ENCODE measurements at places on chromosomes 13 and 19.

DNA sequence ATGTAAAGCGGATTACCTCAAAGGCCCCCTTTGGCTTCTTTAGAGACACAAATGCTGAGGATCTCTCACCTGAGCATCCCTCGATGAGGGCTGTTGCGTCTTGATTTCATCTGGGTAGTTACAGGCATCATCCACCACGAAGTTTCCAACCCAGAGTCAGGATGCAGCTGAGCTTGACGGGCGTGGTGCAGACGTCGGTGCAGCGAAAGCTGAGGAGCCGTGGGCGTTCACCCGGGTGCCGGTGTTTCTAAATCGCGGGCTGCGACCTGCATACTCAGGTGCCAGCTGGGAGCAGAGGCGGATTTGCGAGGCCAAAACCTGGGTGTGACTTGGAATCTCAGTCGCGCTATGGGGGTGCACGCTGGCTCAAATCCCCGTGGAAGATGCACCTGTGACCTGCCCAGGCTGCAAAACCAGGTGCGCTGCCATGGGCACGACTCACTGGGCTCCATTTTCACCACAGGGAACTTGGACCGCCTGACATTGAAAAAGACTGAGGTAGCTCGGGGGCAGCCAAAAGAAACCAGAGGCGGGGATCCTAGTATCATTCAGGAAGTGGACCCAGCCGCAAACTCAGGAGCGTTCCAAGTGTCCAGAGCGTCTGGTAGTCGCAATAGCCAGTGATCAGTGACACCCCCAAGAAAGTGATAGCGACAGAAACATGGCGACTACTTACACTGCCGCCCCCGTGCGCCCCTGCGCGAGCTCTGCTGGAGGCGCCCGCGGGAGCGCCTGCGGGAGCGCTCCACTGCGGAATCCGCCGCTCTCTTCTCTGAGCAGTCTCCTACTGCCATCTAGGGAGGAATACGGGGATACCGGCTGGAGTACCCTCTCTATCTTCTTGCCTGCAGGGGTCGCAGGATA is 36.4 kb upstream of the IGFL4 start:
- peaks cover 9% of the 10 kb centered on the region for H3K4me1 ChIP-seq
- peaks cover 5% of the 10 kb centered on the region for H3K36me3 ChIP-seq
- H3K27ac ChIP-seq, result peak overlapping the region; percentile 87

DNA sequence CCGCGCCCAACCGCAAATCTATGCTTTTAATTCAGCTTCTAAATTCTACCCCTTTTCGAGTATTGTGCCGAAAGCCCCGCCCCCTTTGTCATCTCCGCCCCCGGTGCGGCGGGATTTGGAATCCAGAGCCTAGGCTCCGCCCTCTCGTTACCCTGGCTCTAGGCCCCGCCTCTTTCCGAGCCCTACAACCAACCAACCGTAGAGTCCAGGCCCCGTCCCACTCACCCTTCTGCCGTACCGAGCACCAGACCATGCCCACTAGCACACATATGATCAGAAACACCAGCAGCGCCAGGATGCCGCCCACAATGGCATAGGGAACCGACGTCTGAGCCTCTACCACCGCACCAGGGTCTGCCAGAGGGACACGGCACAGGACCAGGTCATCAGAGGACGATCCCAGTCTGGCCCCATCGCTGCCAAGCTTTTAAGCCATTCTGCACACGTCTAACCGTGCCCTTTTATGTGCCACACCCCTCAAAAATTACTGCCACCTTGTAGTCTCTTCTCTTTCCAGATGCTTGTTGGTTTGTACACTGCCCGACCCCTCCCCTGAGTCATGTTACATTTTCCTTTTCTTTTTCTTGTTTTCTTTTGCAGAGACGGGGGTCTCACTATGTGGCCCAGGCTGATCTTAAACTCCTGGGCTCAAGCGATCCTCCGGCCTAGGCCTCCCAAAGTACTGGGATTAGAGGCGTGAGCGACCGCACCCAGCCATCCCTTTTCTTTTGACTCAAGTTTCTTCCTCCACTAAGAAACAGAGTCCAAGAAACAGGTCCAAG is 4.7 kb upstream of the ZNF428 start:
- peaks cover 17% of the 10 kb centered on the region for H3K27me3 ChIP-seq
- no peaks in the 10 kb centered on the region for H3K36me3 ChIP-seq
- H3K4me1 ChIP-seq, result peaks cover 38% of the 10 kb centered on the region
- DNase-seq, result no peak
- H3K27ac ChIP-seq, result no peak overlapping the region
- H3K4me3 ChIP-seq, result no peak overlapping the region

DNA sequence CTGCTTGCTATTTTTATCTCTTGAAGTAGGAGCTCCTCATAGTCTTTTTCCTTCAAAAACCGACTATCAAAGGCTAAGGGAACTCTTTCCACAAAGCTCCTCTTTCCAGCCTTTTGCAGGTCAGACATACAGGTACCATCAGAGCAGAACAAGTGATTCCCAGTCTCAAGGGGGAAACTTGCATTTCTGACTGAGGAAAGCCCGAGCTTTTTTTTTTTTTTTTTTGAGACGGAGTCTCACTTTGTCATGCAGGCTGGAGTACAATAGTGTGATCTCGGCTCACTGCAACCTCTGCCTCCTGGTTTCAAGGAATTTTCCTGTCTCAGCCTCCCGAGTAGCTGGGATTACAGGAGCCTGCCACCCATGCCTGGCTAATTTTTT is 32.0 kb downstream of the RUBCNL start:
- peaks cover 53% of the 10 kb centered on the region for H3K36me3 ChIP-seq
- peak overlapping the region; percentile 11 for H3K27ac ChIP-seq
- peaks cover 17% of the 10 kb centered on the region for H3K4me1 ChIP-seq
- no peaks in the 10 kb centered on the region for H3K27me3 ChIP-seq
- no peak for DNase-seq
- no peak overlapping the region for H3K4me3 ChIP-seq

DNA sequence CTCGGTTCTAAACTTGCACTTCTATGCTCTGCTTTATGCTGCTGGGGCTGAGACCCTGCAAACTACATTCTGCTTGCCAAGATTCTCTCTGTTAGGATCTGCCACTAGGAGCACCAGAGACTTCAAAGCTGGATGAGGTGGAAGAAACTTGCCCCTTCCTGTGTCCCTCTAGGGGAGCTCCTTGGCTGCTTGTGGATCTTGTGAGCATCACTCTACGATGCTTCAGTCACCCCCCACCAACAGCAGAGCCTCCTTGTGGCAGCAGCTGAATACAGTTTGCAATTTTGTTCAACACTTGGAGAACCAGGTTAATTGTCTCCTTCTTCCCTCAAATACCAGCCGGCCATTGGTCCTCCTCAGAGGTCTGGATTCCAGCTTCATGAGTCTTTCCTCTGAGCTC is 310.6 kb downstream of the FGF14 start:
- no peaks in the 10 kb centered on the region for H3K36me3 ChIP-seq
- H3K27me3 ChIP-seq, result no peaks in the 10 kb centered on the region
- DNase-seq, result no peak
- no peak overlapping the region for H3K4me3 ChIP-seq
- no peaks in the 10 kb centered on the region for H3K4me1 ChIP-seq
- H3K27ac ChIP-seq, result no peak overlapping the region

DNA sequence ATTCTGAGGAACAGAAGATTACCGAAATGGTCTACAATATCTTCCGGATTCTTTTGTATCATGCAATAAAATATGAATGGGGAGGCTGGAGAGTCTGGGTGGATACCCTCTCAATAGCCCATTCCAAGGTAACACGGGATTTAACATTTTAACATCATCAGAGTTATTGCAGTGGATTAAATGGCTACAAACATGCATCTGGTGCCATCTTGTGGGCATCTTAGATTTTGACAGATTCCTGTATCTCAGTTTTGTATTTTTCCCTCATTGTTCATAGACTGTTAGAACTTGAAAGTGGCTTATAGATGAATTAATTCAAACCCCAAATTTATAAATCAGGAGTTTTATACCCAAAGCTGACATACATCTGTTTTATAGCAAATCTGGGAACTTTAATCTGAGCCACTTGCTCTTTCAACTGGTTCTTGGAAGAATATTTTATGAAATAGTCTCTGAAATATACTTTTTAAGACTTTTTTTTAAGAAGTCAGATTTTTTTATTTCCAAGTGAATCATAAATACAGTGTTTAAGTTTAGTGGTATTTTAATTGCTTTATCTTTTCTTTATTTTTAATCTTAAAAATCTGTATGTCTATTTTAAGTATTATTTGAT is 215.2 kb downstream of the NBEA start:
- no peak overlapping the region for H3K27ac ChIP-seq
- H3K36me3 ChIP-seq, result no peaks in the 10 kb centered on the region
- no peak overlapping the region for H3K4me3 ChIP-seq
- H3K27me3 ChIP-seq, result no peaks in the 10 kb centered on the region

DNA sequence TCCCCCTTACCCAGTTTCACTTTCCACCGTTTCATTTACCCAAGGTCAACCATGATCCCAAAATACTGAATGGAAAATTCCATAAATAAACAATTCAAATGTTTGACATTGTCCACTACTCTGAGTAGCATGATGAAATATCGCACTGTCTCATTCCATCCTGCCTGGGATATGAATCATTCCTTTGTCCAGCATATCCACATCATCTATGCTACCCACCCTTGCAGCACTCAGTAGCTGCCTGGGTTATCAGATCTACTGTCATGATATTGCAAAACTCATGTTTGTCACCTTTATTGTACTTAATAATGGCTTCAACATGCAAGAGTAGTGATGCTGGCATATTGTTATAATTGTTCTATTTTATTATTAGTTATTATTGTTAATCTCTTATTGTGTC is 263.9 kb upstream of the NBEA start:
- no peak overlapping the region for H3K27ac ChIP-seq
- H3K27me3 ChIP-seq, result no peaks in the 10 kb centered on the region
- no peak for DNase-seq

DNA sequence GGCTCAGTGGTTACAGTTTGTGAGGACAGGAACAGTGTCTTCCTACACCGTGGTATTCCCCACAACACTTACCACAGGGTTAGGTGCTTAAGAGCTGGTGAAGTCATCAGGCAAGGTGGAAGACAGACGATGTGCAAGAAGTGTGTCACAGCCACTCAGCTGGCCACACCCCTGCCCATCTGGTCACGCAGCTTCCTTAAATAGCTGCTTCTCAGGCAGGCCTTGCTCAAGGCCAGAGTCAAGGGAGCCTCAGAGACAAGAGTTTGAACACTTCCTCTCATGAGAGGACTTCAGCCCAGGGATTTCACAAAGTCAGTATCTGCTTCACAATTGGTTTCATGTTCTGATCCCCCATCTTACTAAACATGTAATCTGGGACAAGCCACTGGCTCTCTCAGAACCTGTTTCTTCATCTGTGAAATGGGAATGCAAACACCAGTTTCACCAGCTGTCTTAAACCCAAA is 80.3 kb upstream of the FRY start:
- H3K4me3 ChIP-seq, result no peak overlapping the region
- H3K4me1 ChIP-seq, result peaks cover 13% of the 10 kb centered on the region
- H3K27me3 ChIP-seq, result no peaks in the 10 kb centered on the region
- H3K27ac ChIP-seq, result peak overlapping the region; percentile 44
- DNase-seq, result peak; percentile 55

- no peak overlapping the region for H3K4me3 ChIP-seq
- no peaks in the 10 kb centered on the region for H3K4me1 ChIP-seq
- H3K27ac ChIP-seq, result no peak overlapping the region
- DNase-seq, result no peak
- no peaks in the 10 kb centered on the region for H3K36me3 ChIP-seq
- peaks cover 43% of the 10 kb centered on the region for H3K27me3 ChIP-seq
Measured at GRCh38 chr13:112092453-112092852, 25.5 kb downstream of the SOX1 start.

- H3K36me3 ChIP-seq, result no peaks in the 10 kb centered on the region
- no peak for DNase-seq
- H3K4me1 ChIP-seq, result peaks cover 4% of the 10 kb centered on the region
- H3K27ac ChIP-seq, result no peak overlapping the region
Measured at GRCh38 chr19:33279430-33280350, 22.6 kb downstream of the CEBPA start.

- H3K36me3 ChIP-seq, result no peaks in the 10 kb centered on the region
- H3K27ac ChIP-seq, result no peak overlapping the region
- no peaks in the 10 kb centered on the region for H3K4me1 ChIP-seq
- DNase-seq, result no peak
- H3K27me3 ChIP-seq, result no peaks in the 10 kb centered on the region
Measured at GRCh38 chr19:36099166-36099785, 11.7 kb upstream of the OVOL3 start.

All from naive B cell (primary cell).